ENCODE measurements at places on chromosomes 16 and 17.
A peak's percentile ranks its signal among the peaks of the same experiment; 100 is the strongest.

GRCh38 chr17:73404246-73404645 lies 92.4 kb upstream of the CDC42EP4 start:
- DNase-seq, result no peak

DNA sequence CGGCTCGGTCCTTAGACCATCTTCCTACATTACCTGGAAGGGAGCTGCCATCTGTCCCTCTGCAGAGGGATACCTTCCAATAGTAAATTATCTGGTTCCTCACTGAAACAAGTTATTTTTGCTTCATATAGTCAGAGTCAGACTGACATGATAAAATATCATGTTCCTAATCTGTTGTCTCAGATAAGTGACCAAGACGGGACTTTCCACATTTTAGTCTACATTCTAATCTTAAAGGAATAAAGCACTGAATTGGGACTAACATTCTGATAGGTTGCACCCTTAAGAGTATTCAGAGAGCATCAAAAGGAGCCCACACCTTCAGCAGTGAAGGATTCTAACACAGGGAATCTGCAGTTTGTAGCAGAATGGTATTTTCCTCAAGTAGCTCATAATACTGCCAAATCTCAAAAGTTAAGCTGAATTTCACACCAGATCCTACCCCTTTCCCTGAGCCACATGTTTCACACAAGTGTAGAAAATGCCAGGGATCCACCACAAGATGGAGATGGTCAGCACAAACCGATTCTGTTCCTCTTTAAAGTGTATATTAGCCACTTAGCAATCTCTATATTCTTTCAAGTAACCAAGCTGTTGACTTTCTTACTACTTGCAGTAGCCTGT lies 13.4 kb downstream of the GINS2 start:
- DNase-seq, result no peak

GRCh38 chr16:81817296-81817695 lies 38.2 kb downstream of the PLCG2 start:
- DNase-seq, result peak; percentile 85

DNA sequence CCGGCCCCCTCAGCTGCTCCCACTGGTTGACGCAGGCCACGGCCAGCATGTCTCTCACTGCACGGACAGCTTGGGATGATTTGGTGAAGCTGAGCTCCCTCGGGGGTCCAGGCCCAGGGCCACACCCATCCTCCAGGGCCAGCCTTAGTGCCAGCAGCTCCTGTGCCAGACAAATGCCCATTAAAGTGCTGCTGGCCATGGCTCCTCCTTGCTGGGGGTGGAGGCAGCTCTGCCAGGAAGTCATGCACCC lies 2.5 kb downstream of the TRIM47 start:
- no peak for DNase-seq

GRCh38 chr17:51699303-51699702 lies 439.0 kb downstream of the UTP18 start:
- DNase-seq, result no peak

- no peak for DNase-seq
Observed at GRCh38 chr16:74867281-74867849, 92.7 kb upstream of the FA2H start.

DNA sequence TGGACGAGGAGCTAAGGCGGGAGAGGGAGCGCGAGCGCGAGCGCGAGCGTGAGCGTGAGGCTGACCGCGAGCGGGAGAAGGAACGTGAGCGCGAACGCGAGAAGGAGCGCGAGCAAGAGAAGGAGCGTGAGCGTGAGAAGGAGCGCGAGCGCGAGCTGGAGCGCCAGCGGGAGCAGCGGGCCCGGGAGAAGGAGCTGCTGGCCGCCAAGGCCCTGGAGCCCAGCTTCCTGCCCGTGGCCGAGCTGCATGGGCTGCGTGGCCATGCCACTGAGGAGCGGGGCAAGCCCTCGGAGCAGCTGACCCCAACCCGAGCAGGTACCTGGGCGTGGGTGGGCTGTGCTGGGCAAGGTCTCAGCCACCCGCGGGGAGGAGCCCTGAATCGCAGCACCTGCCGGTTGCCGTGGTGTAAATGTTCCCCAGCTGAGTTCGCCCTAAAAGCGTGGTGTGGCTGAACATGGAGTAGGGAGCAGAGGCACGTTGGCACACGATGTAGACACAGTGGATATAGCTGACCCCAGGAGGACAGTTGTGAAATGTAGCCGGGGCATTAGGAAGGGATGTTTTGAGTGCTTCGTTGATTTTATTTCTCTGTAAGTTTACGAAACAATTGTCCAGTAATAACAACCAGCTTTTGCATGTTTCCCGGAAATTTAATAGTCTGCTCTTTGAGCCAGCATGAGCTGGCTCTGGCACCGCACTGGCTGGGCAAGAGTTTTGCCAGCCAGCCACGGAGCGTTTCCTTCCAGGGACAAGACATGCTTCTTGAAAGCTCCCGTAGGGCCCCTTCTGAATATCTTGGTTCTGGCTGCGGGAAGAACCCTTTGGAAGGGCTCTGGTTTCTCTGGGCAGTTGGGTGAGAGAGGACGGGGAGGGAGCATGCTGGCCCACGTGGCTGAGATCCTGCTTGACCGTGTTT lies 32.1 kb downstream of the GINS2 start:
- DNase-seq, result no peak

DNA sequence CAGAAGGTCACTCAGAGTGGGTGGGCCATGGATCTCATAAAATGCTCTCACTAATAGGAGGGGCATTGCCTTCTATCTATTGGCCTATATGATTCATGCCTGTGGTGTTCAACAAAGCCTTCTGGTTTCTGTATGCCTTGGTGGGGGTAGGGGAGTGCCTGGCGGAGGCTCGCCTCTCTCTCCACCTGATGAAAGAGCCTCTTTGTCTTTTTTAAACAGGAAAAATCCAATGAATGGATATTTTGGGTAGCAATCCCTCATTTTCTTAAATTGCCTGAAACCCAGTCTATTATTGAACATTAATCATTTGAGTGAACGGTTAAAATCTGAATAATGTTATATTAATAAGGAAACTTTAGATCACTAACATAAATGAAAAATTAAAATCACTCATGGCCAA lies 90.6 kb downstream of the TOX3 start:
- no peak for DNase-seq

DNA sequence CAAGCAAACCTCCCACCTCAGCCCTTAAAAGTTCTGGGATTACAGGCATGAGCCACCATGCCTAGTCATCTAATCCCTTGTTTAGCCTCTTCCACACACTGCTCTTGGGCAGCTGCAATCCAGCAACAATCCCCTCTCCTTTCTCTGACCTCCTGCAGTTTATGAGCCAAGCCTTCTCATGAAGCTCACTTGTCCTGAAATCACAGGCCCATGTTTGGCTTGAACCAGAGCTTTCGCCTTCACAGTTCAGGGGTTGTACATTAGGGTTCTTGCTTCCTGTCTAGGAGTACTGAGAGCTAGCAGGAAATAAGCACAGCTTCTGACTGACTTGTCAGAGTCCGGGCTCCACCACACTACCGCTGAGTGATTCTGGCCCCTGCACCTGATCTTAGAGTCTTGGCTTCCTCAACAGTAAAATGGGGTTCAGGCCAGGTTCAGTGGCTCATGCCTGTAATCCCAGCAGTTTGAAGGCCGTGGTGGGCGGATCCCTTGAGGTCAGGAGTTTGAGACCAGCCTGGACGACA lies 16.3 kb downstream of the ERAL1 start:
- DNase-seq, result peak; percentile 68

GRCh38 chr17:21512307-21513011 lies 136.3 kb downstream of the KCNJ12 start:
- DNase-seq, result no peak
